NCI-H1694 (cell line): ENCODE measurements at places on chromosomes 2 and 18.

GRCh38 chr2:36330473-36331395, 24.8 kb upstream of the CRIM1 start:
- DNase-seq = no peak

DNA sequence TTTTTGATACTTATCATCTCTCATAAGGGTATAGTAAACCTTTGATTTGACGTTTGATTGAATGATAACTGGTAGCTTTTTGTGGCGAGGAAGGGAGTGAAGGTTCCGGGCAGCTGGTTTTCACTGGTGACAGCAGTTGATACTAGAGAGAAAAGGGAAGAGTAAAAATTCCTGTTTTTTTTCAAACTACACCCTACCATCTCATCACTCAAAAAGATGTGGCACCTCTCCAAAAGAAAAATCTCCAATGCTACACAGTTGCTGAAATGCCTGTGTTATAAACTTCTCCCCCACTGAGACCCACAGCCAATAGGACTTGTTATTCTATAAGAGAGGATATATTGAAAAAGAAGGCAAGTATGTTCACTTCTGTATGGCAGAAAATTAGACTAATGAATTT, 154.0 kb downstream of the MAIP1 start:
- DNase-seq = no peak

DNA sequence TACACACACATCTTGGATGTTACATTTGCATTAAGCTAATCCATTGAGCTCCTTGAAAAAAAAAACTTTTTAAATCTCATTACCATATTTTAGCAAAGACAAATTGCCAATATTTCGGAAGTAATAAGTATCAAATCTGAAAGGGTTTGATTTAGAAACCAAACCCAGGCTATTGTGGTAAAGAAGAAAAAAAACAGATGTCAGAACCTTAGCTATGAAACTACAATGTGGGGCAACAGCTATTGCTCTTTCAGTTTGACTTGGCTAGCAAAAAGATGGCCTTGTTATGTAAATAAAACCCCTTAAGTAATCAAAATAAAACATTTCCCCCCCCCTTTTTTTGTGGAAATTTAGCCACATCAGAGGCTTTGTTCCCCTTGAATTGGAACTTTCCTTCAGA, 41.2 kb upstream of the REG3A start:
- no peak for DNase-seq

DNA sequence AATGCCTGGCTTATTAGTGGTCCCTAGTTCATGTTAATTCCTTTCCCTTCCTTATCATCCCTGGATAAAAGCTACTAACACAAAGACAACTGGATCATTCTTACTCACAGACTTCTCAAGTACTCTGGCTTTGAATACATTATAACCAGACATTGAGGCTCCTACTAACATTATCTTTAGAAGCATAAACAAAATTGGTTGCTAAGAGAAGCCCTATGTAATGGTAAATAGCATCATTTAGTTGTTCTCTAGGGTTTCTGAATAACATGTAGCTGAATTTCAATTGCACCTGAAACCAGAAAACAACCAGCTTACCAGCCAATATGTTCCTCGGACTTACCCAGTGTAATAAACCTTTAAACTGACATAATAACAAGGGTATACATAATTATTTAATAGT, 114.1 kb upstream of the NCKAP5 start:
- DNase-seq = no peak

- no peak for DNase-seq
These were observed 151.8 kb downstream of the DNER start for GRCh38 chr2:229562472-229563127.

GRCh38 chr2:39608686-39609441, 56.9 kb upstream of the TMEM178A start:
- DNase-seq = no peak

DNA sequence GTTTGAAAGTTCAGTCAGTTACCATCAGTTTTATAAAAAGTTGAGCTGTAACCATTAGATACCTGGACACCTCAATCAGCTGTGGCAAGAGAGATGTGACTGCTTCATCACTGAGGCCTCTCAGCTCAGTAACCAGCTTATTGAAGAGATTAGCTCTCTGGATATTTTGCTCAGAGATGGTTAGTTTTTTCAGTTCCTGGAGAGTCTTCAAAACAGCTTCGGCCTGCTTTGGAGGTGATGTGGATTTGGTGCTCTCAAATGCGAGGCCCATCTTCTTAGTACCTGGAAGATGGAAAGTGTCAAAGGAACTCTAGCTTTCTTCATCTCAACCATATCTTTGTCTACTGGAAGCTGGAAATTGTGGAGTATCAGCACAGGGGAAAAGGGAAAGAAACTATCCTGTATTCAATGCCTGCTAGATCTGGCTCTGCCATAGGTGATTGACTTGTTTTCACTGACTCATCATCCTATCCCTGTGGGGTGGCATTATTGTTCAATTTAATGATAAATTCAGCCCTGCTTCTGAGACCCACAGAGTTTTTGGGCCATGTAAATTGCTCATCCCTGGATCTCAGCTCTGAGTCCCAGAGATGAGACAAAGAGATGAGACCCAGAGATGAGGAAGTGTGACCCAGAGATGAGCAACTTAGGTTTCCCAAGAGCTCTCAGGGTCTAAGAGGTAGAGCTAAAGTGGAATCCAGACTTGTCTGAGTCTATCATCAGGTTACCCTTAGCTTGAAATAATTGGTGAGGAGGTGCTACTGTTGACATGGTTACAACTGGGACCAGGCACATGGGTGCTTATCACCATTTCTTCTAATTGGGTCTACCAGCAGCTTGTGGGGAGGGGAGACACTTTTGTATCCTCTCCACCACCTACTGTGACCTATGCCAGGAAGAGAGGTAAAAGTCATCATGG, 10.4 kb downstream of the APOB start:
- DNase-seq = no peak

- no peak for DNase-seq
These were observed 1.6 kb downstream of the TYMS start for GRCh38 chr18:658947-659533.

- DNase-seq = peak; percentile 23
These were observed 111.0 kb upstream of the GPC1 start for GRCh38 chr2:240324312-240325015.

DNA sequence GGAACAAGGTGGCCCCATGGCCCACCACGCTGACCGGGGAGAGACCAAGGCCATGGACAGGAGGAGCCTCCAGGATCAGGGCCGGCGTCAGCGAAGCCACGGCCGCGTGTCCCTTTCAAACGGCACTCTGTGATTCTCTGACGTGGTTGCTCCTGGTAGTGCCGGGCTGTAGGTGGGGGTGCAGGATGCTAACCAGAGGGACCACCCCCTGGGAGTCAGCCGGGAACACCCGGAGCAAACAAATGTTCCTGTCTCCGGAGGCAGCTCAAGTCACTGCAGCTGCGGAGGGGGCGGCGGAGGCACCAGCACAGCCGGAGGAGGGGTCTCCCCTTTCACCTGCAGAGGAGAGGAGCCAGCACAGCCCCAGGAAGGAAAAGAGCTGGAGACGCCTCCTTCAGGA, 750.6 kb upstream of the SALL3 start:
- DNase-seq = no peak

DNA sequence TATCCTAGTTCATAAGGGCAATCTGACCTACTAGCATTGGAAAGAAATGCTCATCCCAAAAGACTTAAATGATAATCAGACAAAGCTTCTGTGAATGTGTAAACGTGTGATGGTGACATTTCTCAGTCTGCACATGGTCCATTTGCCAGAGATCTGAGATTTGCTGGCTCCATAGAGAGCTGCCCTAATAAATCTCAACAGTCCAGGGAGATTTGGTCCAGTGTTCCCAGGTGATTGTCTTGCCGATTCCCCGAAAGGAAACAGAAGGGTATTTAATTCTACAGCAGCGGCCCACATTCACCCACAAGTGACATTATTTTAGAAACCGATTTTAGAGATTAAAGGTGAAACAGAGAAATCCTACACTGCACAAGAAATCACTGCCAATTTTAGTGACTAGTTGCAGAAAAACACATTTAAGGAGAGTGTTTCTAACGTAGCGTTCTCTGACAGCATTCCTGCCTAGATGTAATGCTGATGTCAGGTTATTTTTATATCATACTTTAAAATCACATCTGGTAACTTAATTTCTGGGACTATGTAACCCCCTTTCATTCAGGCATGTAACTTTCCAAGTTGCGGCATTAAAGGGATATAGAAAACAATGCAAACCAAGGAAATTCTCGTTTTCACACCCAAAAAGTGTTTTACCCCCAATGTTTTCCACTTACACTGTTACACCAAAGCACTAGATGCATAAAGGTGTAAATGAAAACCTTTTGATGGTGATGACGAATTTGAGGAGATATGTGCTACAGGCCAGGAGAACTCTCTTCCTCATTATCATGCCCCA, 231.9 kb upstream of the FN1 start:
- no peak for DNase-seq

- DNase-seq = peak; percentile 28
These were observed 272.6 kb upstream of the UBE2E3 start for GRCh38 chr2:180707884-180708205.

GRCh38 chr2:189783451-189783926, 650 bp downstream of the ORMDL1 start:
- DNase-seq = no peak

GRCh38 chr2:105090091-105090490, 52.2 kb downstream of the MRPS9 start:
- no peak for DNase-seq

GRCh38 chr18:77191071-77191751, 58.4 kb upstream of the GALR1 start:
- no peak for DNase-seq

- no peak for DNase-seq
These were observed 259.8 kb upstream of the HDAC4 start for GRCh38 chr2:239660390-239661230.

DNA sequence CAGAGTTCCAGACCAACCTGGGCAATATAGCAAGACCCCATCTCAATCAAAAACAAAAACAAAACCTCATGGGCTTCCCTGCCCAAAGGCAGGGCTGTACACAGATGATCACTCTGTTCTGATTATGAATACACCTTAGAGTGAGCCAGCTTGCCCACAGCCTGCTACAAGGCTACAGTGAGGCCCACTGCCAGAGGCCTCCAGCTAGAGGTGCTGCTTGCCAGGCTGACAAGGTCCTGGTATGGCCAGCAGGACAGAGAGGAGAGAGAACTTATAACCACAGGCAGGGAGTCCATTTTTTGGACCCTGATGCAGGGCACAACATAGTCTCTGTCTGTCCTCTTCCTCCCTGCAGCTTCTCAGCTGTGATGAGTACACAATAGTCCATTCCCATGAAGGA, 41.5 kb downstream of the KANSL3 start:
- no peak for DNase-seq

DNA sequence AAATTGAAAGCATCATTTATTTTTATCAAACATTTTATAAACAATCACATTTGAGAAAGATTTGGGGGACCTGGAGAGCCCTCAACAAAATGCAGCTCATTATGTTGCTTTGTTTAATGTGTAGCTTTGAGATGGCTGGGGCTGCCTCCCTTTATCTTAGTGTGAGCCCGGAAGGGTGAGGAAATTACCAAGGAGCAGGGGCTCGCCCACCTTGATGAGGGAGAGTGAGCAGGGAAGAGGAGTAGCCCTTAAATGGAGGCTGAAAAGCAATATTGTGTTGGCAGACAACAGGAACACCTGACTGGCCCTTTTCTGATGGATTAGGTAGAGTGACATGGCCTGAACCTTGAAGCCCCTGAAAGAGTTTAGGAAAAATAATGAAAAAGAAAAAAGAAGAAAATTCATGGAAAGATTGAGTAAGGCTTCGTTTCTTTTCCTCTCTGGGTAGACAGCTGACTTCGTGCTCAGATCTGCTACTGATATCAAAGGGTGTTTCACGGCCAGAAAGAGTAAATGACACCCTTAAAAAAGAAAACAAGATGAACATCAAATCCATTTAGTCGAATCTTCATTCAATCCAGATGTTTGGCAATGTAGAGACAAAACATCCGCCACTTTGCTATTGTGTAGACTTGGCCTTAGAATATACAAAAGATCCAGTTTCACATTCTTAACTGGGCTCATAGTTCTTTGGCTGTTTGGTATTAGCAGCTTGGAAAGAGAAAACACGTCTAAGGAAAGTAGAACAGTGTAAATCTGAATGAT, 206.5 kb upstream of the TCF4 start:
- DNase-seq = no peak

- no peak for DNase-seq
These were observed 18.3 kb downstream of the ARHGEF33 start for GRCh38 chr2:38907743-38908562.

DNA sequence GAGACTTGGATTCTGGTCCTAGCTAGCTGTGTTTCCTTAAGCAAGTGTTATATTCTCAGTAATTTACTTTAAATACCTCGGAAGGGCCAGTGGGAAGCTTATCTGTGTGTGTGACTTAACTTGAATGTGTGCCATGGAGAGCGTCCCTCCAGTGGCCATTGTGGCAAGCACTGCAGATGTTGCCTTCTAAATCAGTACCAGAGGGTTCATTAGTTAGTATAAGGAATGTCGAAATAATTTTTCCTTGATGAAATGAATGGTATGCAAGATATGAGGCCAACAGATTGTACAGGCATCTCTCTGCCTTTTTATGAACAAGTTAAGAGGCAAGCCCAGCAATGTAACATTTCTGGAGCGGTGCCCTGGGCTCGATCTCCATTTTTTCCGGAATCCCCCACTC, 52.0 kb downstream of the FBXO36 start:
- DNase-seq = no peak

DNA sequence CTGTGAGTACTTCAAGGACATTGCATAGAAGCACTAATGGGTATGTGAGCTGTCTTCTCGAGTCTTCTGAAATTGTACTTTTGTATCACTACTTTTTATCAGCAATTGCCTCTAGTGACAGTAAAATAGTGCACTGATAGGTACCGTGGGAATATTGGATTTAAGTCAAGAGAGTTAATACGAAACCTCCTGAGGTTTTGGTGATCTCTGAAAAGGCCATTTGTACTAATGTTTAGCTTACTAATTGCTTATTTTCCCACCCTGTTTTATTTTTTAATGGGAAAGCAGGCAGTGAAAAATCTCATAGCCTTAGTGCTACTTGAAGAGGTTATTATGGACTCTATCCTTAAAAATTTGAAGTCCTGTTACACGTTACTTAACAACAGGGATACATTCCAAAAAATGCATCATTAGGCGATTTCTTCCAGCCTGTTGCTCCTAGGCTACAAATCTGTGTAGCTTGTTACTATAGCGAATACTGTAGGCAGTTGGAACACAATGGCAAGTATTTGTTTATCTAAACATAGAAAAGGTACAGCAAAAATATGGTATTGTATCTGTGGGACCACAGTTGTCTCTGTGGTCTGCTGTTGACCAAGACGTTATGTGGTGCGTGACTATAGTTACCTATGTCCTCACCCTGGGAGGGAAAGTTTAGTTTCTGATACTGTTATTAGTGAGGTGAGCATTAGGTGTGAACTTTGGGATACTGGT, 65.9 kb downstream of the CAB39 start:
- DNase-seq = no peak

- DNase-seq = no peak
These were observed 1.1 kb upstream of the EVA1A start for GRCh38 chr2:75561566-75562512.

GRCh38 chr2:211923019-211923418, 615.6 kb downstream of the ERBB4 start:
- DNase-seq = no peak

GRCh38 chr2:213002383-213002782, 149.0 kb downstream of the IKZF2 start:
- DNase-seq = no peak

GRCh38 chr18:58057291-58057965, 13.4 kb downstream of the NEDD4L start:
- DNase-seq = no peak
